ENCODE measurements at places on chromosomes 16 and 17. TPM values are rescaled to one million over a fixed set of nuclear protein-coding genes. Genes with fewer than 3 reads are reported as not detected.

ELMO3 gene
- total RNA-seq, result 35.0 TPM

SLC35G6 gene
- total RNA-seq, result not detected

ZNF267 gene
- total RNA-seq, result 12.8 TPM

ZNF646 gene
- 13.1 TPM for total RNA-seq

SLC16A11 gene
- total RNA-seq, result not detected

DNA sequence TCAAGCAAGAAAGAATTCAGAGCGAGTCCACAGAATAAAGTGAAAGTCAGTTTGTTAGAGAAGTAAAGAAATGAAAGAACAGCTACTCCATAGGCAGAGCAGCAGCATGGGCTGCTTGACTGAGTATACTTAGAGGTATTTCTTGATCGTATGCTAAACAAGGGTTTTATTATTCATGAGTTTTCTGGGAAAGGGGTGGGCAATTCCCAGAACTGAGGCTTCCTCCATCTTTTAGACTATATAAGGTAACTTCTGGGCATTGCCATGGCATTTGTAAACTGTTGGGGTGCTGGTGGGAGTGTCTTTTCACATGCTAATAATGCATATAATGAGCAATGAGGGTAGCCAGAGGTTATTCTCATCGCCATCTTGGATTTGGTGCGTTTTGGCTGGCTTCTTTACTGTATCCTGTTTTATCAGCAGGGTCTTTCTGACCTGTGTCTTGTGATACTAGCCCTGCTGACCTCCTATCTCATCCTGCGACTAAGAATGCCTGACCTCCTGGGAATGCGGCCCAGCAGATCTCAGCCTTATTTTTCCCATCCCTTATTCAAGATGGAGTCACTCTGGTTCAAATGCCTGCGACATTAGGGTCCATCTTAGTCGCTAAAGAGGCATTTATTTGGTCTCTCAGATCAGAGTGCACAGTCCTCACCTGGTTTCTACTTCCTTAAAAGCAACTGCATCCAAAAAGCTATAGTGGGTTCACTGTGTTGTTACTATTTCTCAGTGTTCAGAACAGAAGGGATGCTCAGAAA lies 100.6 kb upstream of the CACNG5 start:
- H3K27me3 ChIP-seq, result no peaks in the 10 kb centered on the region
- no peak for DNase-seq
- H3K4me1 ChIP-seq, result no peaks in the 10 kb centered on the region
- H3K36me3 ChIP-seq, result no peaks in the 10 kb centered on the region

GRCh38 chr17:60493847-60494321 lies 32.2 kb downstream of the APPBP2 start:
- no peaks in the 10 kb centered on the region for H3K4me1 ChIP-seq
- no peak for DNase-seq
- no peak overlapping the region for H3K4me3 ChIP-seq
- H3K27me3 ChIP-seq, result no peaks in the 10 kb centered on the region
- H3K27ac ChIP-seq, result no peak overlapping the region

GRCh38 chr16:47732523-47733111 lies 271.5 kb downstream of the PHKB start:
- no peak overlapping the region for H3K4me3 ChIP-seq
- H3K36me3 ChIP-seq, result no peaks in the 10 kb centered on the region
- H3K27me3 ChIP-seq, result no peaks in the 10 kb centered on the region
- no peaks in the 10 kb centered on the region for H3K4me1 ChIP-seq
- no peak overlapping the region for H3K27ac ChIP-seq

DNA sequence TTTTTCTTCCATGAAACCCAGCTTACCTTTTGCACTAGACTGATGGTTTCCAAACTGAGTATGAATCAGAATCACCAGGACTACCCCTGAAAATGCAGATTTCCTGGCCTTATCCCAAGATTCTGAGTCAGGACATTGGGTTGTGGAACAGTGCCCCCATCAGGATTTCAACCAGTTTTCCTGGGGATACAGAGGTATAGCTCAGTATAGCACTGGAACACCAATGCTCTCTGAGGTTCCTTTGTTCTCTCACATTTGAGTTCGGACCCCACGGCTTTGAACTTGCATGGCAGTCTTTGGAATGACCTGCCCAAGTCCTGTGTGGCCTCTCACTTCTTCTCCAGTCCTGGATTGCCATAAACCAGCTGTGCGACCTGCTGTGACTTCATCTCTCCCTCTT lies 12.8 kb upstream of the CCL8 start:
- no peak for DNase-seq
- no peak overlapping the region for H3K27ac ChIP-seq
- no peaks in the 10 kb centered on the region for H3K36me3 ChIP-seq
- H3K4me3 ChIP-seq, result no peak overlapping the region

GRCh38 chr17:47703191-47703591 lies 9.2 kb downstream of the TBKBP1 start:
- no peak overlapping the region for H3K27ac ChIP-seq
- no peak overlapping the region for H3K4me3 ChIP-seq
- DNase-seq, result no peak
- H3K27me3 ChIP-seq, result no peaks in the 10 kb centered on the region
- no peaks in the 10 kb centered on the region for H3K36me3 ChIP-seq
- no peaks in the 10 kb centered on the region for H3K4me1 ChIP-seq

DNA sequence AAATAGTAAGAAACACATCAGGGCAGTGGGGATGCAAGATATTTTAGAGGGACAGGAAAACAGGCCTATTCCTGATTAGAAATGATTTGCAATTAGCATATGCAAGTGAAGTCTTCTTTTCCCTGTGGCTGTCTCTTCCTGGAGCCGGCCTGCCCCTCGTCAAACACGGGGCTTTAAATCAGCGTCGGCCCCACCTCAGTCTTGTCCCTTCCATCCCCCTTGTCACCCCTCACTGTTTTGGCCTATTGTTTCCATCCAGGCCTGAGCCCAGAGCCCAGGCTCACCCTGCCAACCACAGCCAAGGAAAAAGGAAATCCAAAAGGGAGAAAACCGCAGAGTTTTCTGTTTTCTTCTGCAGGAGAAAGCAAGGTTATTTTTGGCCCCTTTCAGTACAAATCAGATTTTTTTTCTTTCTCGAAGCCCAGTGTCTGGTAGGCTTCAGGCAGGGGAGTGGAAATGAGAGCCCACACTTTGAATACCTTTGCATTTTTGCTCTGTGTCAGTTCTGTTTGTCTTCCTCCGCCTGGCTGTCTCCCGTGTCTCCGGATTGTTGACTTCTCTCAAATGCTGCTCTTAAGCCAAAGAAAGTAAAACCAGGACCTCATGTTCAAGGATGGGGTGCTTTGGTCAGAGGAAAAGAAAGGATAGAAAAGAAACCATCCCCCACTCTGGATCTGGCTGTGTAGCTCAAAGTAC lies 399.9 kb upstream of the CDH11 start:
- H3K27me3 ChIP-seq, result no peaks in the 10 kb centered on the region
- no peaks in the 10 kb centered on the region for H3K36me3 ChIP-seq
- no peak for DNase-seq
- H3K4me1 ChIP-seq, result no peaks in the 10 kb centered on the region
- no peak overlapping the region for H3K4me3 ChIP-seq
- peak overlapping the region; percentile 52 for H3K27ac ChIP-seq

- H3K27ac ChIP-seq, result peak overlapping the region; percentile 4
- DNase-seq, result no peak
- H3K4me3 ChIP-seq, result no peak overlapping the region
- H3K27me3 ChIP-seq, result no peaks in the 10 kb centered on the region
Measured at GRCh38 chr16:47139561-47140185, 4.1 kb downstream of the NETO2 start.

DNA sequence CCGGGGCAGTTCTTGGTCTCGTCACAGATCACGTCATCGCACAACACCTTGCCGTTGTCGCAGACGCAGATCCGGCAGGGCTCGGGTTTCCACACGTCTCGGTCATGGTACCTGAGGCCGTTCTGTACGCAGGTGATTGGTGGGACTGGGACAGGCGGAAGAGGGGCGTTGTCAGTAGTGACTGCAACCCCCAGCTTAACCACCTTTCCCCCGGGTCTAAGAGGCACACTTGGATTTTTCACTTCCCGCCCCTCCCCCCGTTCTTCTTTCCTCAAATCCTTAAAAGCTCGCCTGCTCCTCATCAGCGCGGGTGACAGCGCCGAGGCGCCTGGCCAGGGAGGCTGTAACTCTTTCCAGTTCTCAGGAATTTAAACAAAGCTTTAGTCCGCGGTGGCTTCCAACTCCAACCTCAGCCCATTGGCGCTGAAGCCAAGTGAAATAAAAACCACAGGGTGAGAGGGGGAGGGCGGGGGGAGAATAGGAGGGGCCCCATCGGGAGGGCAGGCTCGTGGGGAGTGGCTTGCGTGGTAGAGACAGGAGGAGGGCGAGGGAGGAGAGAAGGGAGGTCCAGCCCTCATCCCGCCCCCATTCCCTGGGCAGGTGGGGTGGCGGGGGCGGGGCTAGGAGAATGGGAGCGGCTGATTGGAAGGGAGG lies 1.5 kb downstream of the COL1A1 start:
- H3K4me3 ChIP-seq, result peak overlapping the region; percentile 57
- peak overlapping the region; percentile 85 for H3K27ac ChIP-seq
- H3K4me1 ChIP-seq, result peaks cover 8% of the 10 kb centered on the region
- DNase-seq, result peak; percentile 95
- H3K36me3 ChIP-seq, result no peaks in the 10 kb centered on the region
